Activated naive CD4-positive, alpha-beta T cell treated with Interleukin-2 at 50 U/mL for 16 hours (primary cell): ENCODE measurements at places on chromosomes 16 and 17.

DNA sequence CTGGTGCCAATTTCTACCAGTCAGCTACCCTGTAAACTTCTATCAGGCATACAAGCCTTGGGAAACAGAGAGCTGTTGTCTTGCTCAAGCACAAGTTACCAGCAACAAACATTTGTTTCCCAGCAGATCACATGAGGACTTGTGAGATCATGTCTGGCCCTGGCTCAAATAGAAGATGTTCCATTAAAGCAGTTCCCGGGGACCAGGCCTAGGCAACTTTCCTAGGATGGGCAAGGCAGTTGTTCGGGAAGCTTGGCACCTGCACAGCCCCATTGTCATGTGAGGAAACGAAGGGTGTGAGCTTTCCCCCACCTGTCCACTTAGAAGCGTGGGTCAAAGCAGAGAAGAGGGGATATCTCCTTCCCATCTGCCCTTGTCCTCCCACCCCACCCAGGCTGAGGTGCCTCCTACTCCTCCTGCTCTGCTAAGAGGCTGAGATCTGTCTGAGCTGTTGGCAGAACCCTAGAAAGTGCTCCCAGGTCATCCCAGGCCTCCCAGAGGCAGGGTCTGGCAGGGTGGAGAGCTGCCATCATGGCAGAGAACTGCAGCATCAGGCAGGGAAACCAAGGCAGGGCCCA, 11.2 kb upstream of the SLC47A2 start:
- DNase-seq, result no peak

- no peak for DNase-seq
These were observed at the start of gene HOXB8 for GRCh38 chr17:48615047-48615962. Gene HOXB8, minus strand, starts transcription at chr17:48615292. Its CDS starts 588 bp downstream, at chr17:48614704.

GRCh38 chr16:10037751-10038150, 144.5 kb downstream of the GRIN2A start:
- no peak for DNase-seq

DNA sequence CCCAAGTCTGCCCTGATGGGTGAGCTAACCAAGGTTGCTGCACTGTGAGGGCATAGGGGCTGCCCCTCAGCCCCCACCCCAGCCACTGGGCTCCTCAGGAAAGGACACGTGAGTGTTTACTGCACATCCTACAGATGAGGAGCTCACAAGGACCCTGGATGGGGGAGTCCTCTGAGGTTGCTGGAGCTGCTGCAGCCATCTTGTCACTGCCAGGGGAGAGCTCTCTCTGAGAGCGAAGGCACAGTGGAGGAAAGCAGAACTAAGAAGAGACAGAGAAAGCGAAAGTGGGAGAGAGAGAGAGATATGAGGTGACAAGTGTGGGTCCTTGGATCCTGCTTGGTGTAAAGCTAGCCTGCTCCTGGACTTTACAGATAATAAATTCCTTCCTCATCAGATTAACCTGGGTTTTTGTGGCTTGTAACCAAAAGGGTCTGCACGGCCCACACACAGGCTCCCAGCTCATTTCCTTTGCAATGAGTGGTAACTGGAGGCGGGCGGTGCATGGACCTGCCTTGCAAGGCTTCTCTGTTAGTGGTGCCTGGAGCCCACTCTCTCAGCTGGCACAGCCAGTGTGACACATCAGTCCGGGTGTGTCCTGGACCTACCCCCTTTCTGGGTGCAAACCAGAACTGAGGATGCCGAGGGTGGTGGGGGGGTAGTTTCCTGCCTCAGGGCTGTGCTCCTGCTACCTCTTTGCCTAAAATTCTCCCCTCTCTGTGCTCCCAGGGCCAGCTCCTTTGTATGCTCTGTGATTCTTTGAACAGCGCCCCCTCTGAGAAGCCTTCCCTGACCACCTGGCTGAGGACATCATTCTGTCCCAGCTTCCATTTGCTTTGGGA, 14.2 kb downstream of the SNX20 start:
- peak; percentile 59 for DNase-seq
